Stimulated activated naive CD4-positive, alpha-beta T cell treated with Interleukin-2 at 50 U/mL for 16 hours (primary cell): ENCODE measurements at places on chromosomes 6 and 20.

GRCh38 chr20:38999965-39000910 lies 38.1 kb downstream of the DHX35 start:
- no peak for DNase-seq

- no peak for DNase-seq
These were observed 47.2 kb downstream of the DHX35 start for GRCh38 chr20:39009348-39009747.

DNA sequence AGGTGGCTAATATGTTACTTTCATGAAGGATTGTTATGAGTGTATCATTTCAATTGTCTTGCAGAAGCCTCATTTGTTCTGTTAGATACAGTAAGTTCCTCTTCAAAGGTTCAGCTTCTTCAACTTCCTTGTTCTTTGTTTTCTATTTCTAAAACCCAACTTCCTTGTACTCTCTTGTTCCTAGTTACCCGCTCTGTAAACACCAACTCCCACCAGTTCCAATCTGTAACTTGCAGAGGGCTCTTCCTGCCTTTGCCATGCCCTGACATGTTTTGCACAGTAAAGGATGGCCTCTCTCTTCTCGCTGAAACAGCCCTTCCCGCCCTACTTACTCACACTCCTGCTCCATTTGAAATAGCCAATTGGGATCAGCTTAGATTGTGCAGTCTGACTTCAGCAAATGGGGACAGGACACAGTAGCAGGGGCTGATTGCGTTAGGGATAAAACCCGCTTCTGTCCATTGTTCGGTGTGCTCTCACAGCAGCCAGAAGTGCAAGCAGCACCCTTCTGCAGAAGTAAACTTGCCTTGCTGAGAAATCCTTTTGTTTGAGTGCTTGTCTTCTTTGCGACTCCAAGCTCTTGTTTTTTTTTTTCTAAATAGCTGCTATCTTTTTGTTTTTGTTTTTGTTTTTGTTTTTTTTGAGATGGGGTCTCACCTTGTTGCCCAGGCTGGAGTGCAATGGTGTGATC lies 45.9 kb upstream of the POU5F1 start:
- DNase-seq, result no peak

GRCh38 chr6:74755778-74756177 lies 450.1 kb downstream of the COL12A1 start:
- DNase-seq, result no peak

DNA sequence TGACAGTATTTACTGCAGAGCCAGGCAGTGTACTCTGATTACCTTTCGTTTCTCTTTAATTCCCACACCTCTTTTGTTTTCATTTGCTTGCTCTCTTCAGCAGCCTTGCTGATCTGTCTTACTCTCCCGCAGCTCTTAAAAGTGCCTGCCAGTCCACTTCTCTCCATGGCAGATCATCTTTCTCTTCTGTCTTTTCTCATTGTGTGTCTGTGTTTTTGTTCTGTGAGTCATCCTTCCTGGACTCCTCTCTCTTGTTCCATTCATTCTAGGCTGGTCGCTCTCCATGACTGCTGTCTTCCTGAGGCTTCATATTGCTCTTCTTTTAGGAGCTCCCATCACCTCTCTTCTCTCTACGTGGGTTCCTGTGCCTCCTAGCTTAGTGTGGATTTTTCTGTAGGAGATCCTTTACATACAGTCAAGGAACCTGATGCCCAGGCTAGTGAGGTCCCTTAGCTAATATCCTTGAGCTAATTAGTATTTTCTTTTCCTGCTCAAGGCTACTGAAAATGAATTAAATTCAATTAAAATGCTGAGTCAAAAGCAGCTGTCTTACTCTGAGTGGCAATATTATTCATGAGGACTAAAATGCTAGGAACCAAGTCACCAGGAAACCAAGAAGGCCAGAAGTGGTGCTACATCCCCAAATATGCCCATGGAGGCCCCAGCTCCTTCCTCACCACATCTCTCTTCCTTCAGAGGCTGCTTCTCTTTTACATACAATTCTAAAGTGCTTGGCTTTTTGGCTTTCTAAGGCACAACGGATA lies 86.1 kb downstream of the SLX4IP start:
- no peak for DNase-seq

DNA sequence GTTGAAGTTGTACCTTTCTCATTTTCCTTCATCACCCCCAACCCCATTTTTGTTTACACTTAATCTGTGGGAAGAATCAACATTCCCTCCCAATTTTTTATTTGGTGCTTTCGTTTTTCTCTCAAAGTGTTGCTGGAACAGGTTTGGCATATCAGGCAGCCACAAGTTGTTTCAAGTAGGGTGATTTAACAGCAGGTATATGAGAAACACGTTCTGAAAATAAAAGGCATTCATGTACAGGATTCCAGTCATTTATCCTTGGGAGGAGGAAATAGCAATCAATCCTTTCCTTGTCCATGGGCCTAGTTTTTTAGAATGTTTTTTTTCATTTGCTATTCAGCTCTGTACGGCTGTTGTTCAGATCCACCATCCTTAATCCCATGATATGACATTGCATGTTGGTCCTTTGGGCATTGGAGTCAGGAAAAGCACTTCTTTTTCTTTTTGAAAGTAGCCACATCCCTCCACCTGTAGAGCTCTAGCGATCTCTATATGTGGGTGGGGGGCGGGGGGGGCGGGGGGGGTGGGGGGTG lies 120.2 kb downstream of the JARID2 start:
- no peak for DNase-seq

- DNase-seq, result no peak
These were observed 80.9 kb upstream of the PHACTR2 start for GRCh38 chr6:143596866-143597265.

DNA sequence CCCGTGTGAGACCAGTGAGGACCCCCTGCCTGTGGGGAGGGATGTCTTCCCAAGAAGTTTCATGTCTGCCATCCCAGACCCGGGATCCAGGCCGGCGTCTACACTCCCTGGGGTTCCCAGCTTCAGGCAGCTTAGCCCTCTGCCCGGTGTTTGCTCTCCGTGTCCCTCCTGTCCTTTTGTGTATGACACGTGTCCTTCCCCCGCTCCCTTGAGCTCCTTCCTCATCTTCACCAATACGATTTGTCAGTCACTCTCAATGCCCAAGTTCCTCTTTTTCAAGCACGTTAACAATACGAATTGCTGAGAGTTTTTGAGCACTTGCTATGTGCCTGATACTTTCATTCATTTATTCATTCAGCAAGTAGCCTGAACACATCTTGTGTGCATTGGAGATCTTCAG lies 115.6 kb upstream of the PTPN1 start:
- no peak for DNase-seq

GRCh38 chr6:133467231-133467981 lies 226.2 kb downstream of the EYA4 start:
- no peak for DNase-seq

- no peak for DNase-seq
These were observed 12.9 kb upstream of the ADTRP start for GRCh38 chr6:11791354-11792107.

GRCh38 chr20:19022118-19022575 lies 190.3 kb upstream of the SLC24A3 start:
- no peak for DNase-seq

GRCh38 chr6:11208854-11209253 lies 23.6 kb downstream of the NEDD9 start:
- no peak for DNase-seq

DNA sequence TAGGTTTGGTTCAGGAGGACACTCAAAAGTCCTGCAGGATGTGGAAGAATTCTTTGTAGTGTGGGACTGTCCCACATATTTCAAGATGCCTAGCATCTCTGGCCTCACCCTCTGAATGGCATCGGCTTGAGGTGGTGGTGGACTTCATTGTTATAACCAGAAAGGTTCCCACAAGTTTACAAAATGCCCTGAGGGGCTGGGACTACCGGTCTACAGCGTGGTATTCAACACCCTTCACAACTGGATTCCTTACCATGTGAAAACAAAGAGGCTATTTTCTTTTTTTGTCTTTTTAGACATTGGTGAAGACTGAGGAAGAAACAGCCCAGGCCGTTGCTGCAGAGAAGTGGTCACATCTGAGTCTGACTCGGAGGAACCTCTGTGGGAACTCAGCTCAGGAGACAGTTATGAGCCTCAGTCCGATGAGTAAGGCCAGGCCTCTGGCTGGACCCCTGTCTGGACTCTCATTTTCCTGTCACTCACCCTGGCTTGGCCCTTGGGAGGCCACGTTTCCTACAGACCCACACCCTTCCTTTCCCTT lies 15.2 kb downstream of the PGBD1 start:
- no peak for DNase-seq

DNA sequence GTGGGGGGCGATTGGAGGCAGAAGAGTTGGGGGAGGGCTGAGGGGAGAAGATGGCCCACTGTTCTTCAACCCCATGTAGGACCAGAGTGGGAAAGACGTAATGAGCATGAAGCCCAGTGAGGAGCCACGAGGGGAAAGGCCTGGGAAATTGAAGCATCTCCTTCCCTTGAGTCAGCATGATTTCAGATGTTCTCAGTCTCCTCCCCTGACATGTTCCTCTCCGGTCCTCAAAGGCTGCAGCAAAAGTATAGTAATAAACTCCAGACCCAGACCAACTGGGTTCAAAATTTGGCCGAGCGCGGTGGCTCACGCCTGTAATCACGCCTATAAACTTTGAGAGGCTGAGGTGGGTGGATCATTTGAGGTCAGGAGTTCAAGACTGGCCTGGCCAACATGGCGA lies 1.9 kb upstream of the NFKBIE start:
- no peak for DNase-seq

DNA sequence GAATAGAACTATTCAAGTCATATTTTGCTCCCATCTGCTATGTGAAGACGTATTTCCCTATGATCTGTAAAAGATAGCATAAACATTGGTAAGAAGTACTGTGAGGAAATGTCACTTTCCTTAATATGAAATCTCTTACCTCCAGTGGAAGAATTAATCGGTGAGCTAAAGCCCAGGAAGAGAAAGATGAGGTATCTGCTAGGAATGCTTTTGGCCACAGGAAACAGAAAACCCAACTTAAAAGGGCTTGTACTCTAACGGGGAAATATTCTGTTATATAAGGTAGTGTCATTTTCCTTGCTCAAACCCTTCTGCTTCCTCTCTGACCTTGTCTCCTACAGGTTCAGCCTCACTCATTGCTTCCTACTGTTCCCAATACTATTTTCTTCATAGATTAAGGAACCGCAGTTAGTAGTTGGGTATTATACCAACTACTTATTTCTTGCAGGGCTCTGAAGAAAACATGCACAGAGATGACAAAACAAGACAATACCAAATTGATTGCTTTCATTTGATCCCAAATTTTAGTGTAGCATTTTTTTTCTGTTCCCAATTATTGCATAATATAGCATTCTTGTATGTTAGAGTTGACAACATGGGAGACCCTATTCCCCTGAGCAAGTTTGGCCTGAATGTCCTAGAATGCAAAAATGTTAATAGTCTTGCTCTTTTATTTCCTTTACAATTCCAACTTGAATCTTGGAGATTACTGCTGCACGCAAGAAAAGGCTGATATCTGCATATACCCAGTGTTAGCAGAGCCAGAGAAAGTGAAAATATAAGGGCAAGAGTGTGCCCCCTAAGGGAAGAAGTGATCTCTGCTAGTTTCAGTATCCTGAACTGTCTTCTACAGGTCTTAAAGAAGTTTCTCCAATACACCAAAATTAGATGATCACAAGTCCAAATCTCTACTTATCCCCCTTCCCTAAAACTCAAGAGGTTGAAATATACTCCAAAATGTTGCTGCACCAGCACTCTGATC lies 65.3 kb downstream of the AFG1L start:
- no peak for DNase-seq

GRCh38 chr6:19998541-19998940 lies 161.4 kb downstream of the ID4 start:
- DNase-seq, result no peak

DNA sequence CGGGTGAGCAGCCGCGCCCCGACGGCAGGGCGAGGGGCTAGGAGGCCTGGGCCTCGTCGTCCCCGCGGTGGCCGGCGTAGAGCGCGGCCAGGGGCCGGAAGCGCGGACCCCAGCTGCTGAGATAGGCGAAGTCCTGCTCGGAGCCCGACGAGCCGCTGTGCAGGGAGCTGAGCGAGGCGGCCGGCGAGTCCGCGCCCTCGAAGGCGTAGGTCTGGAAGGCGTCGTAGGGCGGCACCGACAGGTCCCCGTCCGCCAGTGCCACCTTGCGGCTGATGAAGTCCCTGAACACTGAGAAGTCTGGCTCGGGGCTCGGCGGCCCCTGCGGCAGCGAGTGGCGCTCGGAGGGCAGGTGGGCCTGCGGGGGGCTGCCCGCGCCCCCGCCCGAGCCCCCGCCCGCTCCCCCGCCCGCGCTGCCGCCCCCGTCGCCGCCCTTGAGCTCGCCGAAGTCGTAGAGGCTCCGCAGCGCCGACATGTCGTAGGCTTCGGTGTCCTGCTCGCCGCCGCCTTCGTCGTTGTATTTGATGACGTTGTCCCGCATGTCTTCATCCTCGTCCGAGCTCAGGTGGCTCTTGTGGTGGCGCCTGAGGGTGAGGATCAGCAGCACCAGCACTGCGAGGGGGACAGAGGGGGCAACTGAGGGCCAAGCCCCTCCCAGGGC lies 56.5 kb downstream of the CD40 start:
- peak; percentile 68 for DNase-seq

DNA sequence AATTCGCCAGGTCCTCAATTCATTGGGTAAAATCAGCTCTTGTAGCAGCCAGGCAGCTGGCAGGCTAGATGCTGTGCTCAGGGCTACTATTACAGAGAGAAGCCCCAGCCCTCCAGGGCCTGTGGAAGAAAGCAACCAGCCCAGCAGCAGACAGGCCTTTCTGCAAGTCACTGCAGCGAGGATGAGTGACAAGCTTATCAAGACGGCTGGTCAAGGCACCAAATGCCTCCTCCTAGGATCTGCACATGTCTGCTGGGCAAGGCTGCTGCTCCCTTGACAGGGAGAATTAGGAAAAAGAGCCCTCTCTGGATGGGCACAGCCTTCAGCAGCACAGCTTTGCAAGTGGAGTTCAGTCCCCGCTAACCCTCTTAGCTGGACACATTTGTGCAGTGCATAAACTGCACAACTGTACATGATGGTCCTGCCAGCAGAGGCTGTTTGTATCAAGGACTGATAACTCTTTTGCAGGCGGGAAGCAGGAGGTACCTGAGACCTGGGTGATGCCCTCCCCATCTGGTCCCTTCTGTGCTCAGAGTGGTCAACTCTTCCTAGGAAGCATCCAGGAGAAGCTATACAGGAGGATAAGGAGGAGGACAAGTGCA lies 89.9 kb downstream of the CDC5L start:
- no peak for DNase-seq

DNA sequence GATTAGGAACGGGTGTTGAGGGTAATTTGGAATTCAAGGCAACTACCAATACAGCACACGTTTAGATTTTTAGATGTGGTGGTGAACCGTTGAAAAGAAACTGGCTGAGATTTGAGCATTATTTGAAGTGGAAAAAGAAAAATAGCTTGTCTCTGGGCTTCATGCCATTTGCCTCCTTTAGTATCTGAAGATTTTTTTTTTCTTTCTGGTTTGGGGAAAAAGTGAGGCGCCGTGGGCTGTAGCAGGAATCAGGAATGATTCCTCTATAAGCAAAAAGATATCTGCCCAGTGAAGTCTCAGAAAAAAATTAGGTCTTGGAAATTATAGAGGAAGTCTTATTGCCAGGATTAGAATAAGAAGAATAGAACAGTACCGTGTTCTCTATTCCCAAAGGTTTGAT lies 88.5 kb downstream of the RPS12 start:
- no peak for DNase-seq

- no peak for DNase-seq
These were observed 236.9 kb downstream of the FOXC1 start for GRCh38 chr6:1846611-1847010.

- no peak for DNase-seq
These were observed 176.2 kb downstream of the ISM1 start for GRCh38 chr20:13397300-13397724.
